ENCODE measurements at places on chromosomes 5 and 9.

GRCh38 chr5:67065237-67065636, 131.4 kb downstream of the CD180 start:
- no peak for DNase-seq

GRCh38 chr9:108905494-108905893, 28.4 kb downstream of the ELP1 start:
- DNase-seq: no peak

DNA sequence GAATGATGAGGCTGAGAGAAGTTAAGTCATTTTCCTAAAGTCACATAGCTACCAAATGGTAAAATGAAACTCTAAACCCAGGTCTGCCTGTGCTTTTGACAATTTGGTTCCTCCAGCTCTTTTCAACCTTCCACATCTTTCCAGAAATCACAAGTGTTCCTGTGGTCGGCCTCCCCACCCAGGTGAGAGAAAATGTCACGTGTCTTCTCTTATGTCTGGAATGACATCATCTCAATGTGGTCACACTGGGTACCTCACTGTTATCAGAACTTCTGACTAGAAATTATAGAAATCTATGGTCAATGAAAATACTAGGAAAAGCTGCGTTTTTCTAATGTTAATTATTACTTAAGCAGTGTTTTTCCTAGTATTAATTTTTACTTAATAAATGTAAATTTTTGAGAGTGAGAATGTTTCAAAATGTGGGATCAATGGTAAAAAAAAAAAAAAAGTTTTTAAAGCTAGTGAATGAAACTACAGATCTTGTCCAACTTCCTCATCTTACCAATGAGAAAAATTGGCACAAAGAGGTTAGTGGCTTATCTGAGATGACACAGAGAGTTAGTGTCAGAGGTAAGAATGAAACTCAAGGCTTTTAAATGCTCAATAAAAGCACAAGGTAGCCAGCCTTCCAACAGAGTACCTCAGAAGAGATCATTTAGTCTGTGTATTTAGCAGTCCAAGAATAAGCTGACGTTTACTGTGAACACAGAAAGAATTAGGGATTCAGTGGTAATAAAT, 228.7 kb upstream of the NR4A3 start:
- DNase-seq: no peak

DNA sequence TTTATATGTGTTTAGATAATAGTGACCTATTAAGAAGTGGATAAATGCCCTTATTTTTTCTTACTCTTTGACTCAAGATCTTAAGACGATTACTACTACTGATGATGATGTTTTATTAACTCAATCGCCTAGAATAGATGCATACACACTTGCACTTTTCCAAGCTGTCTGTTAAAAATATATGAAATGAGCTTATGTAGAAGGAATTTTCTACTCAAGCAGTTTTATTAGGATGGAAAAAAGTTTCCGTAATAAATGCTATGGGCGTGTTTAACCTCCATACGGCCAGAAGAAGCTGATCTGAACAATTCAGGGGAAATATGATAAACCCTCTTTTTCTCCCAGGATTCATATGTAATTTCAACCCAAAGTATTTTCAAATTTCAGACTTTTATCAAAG, 455.7 kb upstream of the MPDZ start:
- DNase-seq: no peak

DNA sequence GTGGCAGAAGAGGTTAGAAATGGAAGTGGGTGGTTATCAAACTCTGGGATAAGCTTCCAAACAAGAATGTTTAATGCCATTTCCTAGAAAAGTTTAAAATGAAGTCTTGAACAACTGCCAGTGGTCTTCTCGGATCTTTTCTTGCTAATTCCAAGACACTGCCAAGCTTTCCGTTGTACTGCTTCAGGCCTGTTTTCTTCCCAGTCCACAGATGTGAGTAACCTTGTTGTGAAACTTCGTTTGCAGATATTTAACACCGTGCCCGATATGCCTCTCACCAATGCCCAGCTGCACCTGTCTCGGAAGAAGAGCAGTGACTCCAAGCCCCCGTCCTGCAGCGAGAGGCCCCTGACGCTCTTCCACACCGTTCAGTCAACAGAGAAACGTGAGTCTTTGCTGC, 269.8 kb downstream of the NR3C1 start:
- DNase-seq: no peak

DNA sequence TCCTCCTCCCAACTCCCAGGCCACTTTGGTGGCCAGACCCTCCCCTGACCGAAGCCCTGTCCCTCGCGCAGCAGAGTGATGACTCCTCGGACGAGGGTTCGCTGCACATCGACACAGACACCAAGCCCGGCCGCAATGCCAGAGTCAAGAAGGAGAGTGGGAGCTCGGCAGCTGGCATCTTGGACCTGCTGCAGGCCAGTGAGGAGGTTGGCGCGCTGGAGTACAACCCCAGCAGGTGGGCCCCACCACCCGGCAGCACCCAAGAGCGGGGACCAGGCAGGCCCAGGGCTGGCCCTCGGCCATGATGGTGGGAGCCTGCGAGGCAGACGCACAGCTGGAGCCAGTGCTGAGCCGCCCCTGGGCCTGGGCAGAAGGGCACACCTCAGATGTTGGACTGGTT, 90.6 kb downstream of the PHF2 start:
- DNase-seq: no peak

DNA sequence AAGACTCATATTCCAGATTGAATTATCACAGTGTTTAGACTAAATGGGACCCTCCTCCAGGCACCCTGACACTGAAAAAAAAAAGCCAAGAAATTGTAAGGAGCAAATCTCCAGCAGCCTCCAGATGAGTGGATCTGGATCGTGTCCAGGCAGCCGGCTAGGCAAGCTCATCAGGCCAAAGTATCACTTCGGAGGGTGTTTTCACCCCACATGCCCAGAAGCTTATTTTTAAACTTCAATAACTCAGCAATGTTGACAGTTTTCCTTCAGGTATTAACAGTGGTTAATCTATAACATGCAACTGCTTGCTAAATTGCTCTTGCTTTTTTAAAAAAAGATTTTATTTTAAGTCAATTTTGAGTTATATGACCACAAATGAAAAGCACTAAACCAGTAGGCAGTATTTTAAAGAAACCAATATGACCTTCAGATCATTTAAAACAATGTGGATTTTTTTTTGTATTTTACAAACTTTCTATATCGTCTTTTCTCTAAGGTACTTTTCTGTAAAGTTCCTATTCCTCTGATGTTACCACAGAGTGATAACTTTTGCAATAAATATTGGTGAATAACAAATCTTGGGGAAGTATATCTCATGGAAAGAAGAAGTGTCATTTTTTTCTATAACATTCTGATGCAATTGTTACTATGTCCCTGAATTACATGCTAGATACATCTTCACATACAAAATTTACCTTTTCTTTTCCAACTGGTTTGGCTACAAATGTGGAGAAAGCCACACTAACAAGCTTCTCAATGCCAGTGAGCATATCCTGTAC, 30.7 kb downstream of the ACOT12 start:
- DNase-seq: no peak

DNA sequence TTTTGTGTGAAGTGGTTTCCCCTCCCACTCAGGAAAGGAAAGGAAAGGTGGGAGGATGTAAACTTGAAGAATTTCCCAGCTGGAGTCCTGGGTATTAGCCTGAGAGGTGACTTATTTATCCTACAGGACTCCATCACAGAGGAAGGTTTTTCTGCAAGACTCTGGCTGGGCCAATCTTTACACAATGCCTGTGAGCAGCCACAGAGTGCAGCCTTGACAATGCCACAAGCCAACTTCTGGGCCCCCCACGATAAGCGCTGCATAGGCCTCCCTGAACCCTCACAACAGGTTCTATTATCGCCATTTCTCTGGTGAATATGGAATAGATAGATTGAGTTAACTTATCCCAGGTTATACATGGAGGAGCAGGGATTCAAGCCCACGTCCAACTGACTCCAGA, 12.4 kb downstream of the TTC39B start:
- DNase-seq: no peak
